ENCODE measurements at places on chromosomes 6 and 20.

- DNase-seq, result no peak
Observed at GRCh38 chr20:47810721-47811347, 25.6 kb upstream of the SULF2 start.

DNA sequence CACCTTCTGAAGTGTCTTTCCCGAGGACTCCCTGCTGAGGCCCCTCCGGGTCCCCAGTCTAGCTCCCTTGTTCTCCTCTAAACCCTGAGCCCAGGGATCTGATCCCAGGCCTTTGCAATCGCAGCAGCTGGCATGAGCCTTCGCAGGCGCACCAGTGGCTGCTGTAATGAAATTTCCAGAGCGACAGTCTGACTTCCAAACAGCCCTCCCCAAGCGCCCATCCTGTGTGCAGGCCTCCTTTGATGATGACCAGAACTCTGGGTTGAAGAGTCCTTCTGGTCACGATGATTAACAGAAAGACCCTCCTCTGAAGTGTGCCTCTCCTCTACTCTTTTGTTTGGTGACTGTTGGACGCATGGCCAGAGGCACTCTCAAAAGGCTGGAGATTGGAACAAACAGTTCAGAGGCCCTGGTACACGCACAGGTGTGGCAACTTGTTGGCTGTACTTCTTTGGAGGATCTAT, 89.1 kb upstream of the MPC1 start:
- no peak for DNase-seq

- no peak for DNase-seq
Observed at GRCh38 chr6:41341580-41341979, 6.2 kb downstream of the NCR2 start.

DNA sequence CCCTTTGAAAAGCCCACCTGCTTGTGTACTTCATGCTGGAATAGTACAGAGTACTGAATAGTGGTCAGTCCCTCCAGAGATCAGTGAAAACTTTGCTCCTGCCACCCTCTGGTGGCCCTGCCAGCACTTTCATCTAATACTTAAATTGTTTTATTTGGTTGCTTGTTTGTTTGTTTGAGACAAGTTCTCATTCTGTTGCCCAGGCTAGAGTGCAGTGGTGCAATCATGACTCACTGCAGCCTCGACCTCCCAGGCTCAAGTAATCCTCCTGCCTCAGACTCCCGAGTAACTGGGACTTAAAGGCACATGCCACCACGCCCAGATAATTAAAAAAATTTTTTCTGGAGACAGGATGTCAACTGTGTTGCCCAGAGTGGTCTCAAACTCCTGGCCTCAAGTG, 9.1 kb downstream of the FAM83D start:
- DNase-seq, result no peak

- no peak for DNase-seq
Observed at GRCh38 chr6:56794421-56794820, 151.7 kb upstream of the DST start.

DNA sequence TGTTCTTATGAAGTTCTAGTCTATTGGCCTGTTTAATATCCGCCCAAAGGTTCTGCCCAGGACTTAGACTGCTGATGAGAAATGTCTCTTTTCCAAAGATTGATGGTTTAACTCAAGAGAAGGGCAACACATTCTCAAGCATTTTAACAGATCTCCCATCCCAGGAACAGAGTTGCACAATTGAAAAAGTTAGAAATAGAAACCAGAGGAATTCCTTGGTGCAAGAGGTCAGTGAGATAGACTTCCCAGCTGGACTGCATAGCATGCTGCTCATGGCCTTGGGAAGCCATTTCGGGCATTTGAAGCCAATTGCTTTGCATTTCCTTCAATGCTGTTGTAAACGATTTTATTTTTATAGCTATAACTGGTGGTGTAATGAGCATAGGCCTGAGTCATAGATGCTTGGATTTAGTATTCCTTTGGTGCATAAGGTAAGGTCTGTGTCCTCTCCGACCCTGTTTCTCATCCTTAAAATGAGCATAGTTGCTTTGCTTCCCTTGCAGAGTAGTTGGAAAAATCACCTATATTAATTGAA, 292.2 kb upstream of the JAG1 start:
- DNase-seq, result no peak

DNA sequence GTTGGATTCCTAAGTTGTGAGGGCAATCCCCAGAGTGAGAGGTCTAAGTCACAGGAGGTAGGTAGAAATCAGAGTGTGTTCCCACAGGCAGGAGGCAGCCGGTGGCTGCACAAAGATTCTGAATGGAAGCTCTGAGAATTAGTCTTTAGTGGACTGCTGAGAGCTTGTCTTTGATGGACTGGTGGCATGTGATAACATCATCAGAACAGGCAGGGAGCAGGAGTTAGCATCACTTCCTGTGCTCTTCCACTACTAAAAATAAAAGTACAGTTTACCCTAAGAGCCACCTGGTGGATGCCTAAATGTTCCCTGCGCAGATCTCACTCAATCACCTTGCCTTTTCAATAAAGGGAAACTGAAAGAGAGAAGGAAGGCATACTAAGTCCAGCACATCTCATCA, 294.6 kb upstream of the POU3F2 start:
- DNase-seq, result no peak

DNA sequence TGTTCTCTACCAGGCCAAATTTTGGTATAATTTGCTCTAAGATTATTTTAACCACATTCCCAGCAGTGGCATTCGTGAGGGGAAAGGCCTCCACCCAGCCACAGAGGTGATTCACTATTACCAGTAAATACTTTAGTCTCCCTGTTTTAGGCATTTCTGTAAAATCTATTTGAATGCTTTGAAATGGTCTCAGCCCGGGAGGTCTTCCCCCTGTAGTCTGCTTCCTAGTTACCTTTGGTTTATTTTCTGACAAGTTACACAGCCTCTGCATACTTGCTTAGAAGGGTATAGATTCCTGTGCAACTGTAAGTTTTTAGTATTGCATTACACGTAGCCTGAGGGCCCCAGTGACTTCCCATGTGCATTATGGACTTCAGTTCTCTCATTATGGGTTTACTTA, 248.7 kb downstream of the C6orf118 start:
- no peak for DNase-seq

GRCh38 chr6:110557199-110557598, 80.8 kb upstream of the SLC22A16 start:
- DNase-seq, result no peak

- no peak for DNase-seq
Observed at GRCh38 chr6:122845916-122846612, 57.0 kb downstream of the SMPDL3A start.

DNA sequence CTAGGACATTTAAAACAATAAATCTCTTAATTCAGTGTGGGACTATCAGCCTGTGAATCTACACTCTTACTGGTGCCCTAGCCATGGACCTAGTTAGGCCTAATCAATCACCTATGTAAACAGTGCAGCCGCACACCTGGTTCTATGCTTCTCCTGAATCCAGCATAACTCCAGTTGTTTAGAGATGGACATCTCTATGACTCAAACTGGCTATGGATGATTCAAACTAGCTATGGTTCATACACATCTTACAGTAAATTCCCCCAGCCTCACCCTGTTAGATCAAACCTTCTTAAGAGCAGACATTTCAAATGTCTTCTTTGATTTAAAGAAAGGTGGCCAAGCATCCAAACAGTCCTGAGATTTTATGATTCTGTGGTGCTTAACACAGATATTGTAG, 34.7 kb downstream of the SLC35B3 start:
- DNase-seq, result no peak

DNA sequence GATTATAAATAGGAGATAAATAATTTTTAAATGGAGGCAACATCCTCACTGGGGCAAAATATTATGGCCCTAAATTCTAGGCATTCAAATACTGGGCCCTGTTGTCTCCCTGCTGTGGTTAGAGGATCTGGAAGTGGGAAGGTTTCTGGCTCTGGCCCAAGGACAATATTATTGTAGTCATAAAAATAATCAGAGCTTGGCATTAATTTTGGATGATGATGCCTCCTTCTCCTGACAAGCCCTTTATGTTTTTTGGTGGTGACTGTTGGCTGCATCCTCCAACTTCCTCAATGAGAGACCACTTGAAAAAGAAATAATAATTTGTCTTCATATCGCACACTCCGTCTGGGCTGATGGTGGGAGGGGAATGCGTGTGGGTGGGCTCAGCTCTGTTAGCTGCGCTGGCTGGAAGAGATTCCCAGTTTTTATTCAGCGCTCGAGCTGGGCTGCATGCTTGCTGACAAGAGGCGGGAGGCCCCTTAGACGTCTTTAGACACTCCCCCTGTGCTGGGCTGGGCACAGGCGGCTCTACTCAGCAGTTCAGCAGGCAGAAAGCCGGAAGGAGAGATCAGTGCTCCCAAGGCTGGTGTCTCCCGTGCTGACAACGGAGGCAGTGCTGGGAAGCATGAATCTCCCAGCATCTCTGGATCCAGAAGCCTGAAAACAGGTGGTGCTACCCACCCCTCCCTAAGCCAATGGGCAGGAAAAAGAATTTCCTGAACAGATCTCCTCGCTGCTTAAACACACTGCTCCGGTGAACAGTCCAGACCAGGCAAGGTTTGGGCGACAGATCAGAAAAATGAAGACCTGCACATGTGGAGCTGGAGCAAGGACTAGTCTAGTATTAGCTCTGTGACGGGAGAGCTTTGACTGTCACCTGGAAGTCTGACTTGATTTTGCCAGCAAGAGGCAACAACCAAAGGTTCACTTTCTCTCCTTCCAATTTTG, 97.7 kb downstream of the SYCP2 start:
- peak; percentile 68 for DNase-seq

DNA sequence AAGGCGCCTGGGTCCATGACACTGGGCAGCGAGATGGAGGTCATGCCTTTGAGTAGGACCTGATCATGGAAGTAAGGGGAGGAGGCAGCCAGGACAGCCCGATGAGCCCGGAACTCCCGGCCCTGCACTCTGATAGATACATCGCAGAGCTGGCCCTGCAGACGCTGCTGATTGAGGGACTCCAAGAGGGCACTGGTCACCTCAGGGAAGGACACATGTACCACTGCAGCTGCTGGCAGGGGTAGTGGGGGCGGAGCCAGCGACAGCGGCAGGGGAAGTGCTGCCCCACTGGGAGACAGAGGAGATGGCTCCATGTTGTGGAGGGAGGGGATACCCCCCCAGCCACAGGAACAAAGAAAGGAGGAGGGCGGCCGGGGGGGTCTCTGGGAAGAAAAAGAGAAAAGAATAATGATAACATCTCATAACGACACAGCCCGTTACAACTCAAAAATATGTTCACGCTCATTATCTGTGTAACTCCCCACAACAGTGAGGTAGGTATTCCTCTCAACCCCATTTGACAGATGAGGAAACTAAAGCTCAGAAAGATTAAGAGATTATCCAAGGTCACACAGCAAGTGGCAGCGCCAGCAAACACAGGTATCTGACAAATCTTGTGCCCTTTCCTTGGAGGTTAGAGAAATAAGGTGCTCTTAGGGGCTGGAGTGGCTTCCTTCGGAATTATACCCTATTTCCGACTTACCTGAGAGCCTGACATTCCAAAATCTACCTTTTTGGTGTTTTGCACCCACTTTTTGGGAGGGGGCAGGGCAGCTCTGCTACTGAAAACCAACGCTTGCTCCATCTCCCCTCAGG, 733 bp downstream of the ZBTB22 start:
- no peak for DNase-seq

DNA sequence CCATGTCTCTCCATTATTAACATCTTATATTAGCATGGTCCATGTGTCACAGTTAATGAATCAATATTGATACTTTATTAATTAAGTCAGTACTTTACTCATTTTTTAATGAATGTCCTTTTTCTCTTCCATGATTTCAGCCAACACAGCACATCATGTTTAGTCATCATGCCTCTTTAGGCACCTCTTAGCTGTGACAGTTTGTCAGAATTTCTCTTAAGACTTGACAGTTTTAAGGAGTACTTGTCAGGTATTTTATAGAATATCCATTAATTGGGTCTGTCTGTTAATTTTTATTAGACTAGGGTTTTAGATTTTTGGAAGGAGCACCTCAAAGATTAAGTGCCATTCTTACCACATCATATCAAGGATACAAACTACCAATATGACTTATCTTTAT, 729.4 kb downstream of the HACE1 start:
- DNase-seq, result no peak

DNA sequence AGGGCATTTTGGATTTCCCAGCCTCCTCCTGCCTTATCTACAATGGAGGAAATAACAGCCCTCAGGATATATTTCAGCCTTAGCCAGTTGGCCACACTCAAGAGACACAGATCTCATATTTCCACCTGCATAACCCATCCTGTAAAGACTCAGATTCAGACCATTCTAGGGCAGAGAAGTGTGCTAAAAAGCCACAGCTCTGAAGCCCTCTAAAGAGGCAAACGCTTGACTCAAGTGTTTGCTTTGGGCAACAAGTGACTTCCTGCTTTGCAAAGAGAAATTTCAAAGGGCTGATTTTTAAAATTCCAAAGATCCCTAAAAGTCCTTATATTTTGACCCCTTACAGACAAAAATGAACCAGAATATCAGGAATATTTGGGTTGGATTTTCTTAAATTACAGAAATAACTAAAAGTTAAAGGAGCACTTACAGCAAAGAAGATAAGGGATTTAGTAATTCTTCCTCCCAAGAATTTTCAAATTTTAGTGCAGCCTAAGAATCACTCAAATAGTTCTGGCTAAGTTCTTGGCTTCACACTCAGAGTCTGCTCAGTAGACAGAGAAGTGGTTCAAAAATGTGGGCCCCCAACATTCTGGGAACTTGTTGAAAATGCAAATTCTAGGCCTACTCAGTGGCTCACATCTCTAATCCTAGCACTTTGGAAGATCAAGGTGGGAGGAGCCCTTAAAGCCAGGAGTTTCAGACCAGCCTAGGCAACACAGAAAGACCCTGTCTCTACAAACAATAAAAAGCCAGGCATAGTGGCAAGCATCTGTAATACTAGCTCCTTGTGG, 18.9 kb upstream of the ADGRF5 start:
- no peak for DNase-seq

- no peak for DNase-seq
Observed at GRCh38 chr6:37005827-37006567, 542 bp downstream of the FGD2 start.

- no peak for DNase-seq
Observed at GRCh38 chr6:111763381-111763780, 109.9 kb downstream of the FYN start.

DNA sequence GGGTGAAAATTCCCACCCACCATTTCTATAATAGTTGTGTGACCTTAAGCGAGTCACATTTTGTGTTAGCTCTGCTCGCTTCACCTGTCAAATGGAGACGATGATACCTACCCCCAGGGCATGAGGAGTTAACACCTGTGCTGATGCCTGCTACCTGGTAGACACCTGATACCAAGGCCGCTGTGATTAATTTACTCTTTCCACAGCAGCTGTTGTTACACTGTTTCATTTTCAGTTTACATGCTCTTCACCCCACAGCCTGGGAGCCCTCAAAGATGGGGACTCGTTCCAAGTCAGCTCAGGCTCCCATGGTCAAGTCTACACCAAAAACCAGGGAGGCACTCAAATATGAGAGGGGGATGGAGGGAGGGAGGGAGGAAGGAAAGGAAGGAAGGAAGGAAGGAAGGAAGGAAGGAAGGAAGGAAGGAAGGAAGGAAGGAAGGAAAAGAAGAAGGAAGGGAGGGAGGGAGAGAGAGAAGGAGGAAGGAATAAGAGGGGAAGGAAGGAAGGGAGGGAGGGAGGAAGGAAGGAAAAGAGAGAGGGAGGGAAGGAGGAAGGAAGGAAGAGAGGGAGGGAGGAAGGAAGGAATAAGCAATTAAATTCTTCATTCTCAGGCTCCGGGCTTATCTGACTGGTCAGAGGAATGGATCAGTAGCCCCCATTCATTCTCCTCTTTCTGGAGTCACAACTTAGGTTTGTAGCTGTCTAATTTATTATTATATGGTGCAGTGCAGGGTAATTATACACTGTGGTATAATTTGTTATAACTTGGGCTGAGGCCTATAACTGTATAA, 40.9 kb downstream of the PDYN start:
- no peak for DNase-seq
